Right atrium auricular region (tissue), 2 donors: ENCODE measurements at places on chromosomes 2 and 18.

GRCh38 chr2:20040489-20041172 lies 10.8 kb downstream of the LAPTM4A start:
- no peak for DNase-seq

DNA sequence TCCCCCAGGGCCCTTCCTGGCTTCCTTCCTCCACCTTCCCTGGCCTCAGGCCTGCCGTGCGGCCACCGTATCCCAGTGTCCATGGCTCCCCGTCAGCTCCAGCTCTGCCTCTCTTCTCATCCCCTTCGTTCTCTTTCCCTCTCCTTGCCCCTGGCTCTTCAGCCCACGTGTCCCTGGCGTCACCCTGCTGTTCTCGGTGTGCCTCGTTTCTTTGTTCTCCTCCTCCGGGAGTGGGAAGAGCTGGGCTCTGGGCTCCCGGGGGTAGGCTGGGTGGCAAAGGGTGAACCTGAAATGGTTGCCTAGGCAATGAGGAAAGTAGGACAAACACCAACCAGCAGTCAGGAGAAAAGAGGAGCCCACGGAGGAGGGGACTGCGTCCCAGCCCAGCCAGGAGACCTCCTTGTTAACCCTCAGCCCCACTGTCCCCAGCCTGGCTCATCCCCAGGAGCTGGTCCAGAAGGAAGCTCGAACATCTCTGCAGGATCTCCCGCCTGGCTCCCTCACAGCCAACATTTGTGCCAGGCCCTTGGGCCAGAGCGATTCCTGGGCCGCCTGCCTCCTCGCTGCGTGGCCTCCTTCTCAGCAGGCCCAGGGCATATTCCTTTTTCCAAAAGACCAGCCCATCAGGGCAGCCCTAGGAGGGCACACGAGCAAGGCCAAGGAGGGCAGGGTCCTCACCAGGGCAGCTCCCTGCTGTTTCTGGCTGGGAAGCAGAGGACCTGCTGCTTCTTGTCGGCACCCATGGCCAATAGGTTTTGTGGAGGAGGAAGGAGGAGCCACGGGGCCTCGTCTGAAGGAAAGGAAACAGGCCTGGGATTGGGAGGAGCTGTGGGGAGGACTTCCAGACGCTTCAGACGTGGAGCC lies 30.9 kb upstream of the DNMT3A start:
- no peak for DNase-seq

DNA sequence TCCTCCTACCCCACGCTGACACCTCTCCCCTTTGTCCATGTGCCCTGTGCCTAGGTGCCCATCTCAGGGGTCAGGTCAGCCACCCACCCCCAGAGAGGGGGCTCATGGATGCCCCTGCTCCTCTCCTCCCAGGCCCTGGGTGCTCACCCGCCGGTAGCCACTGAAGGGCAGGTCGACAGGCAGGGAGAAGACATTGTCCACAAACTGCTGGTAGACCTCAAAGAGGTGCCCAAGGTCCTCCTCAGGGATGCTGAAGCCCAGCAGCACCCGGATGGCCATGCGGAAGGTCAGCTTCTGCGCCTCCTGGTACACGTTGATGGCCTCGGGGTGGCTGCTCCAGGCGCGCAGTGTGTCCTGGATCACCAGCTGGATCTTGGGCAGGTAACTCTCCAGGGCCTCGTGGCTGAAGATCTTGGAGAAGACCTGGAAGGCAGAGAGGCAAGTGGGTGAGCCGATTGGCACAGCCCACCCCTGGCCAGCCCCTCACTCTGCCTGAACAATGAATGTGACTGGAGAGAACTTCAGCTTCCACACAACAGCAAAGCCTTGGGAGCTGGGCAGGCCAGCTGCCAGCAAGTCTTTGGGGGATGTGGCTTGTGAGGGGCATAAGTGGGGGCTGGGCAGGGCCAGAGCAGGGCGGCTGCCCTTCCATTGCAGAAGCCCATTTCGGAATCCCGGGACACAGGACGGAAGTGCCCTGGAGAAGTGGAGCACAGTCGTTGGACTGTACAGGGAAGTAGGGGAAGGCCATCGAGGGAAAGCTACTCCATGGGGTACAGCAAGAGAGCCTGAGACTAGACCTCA lies 12.5 kb downstream of the CYP26B1 start:
- DNase-seq = no peak

DNA sequence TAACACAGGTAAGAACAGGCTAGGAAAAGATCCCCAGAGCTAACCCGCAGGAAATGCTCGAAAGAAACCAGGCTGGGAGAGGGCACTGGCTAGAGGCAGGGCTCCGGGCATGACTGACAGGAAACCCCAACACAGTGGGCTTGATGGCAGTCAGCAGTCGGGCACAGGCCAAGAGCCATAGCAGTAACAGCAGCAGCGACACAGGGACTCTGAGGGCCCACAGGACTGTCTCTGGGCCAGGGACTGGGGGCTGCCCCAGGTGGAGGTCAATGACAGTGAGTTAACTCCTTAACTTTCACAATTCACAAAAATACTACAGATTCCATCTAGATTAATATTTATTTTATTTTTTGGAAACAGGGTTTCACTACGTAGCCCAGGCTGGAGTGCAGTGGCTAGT lies 37.3 kb upstream of the ASPRV1 start:
- no peak for DNase-seq

DNA sequence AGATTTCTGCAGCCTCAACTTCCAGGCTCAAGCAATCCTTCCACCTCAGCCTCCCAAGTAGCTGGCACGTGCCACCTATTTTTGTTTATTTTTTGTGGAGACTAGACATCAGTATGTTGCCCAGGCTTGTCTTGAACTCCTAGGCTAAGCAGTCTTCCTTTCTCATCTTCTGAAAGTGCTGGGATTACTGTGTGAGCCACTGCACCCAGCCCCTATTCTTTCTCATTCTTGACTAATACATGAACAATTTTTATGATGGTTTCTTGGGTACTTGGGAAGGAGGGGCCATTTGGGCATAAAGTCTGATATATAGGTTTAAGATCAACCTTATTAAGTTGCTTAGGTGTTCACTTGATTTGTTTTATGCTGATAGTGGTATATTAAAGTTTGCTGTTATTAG lies 26.2 kb downstream of the EPC2 start:
- no peak for DNase-seq

GRCh38 chr18:79321625-79322405 lies 73.9 kb upstream of the NFATC1 start:
- DNase-seq = no peak

DNA sequence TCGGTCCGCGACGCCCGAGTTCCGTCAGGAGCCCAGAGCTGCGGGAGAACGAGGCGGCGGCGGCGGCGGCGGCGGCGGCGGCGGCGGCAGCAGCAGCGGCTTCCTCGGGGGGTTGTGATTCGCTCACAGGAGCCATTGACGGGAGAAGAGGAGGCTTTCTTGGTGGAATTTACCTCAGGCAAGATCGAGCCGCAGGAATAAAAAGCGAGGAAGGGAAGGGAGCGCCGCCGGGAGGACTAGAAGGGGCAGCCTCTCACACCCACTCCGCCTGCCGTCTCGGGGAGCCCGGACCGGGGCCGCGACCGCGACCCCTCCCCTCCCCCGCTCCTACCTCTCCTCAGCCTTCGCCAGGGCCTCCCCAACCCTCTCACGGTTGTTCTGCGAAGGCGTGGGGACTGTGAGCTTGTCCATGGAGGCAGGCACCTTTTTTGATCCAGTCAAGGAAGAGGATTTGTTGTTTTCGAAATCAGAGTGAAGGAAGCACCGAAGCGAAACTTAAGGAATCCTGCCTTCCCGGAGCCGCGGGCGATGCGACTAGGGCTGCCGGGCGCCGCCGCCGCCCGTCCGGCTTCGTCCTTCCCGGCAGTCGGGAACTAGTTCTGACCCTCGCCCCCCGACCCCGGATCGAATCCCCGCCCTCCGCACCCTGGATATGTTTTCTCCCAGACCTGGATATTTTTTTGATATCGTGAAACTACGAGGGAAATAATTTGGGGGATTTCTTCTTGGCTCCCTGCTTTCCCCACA lies 506 bp downstream of the BMPR2 start:
- DNase-seq = no peak

DNA sequence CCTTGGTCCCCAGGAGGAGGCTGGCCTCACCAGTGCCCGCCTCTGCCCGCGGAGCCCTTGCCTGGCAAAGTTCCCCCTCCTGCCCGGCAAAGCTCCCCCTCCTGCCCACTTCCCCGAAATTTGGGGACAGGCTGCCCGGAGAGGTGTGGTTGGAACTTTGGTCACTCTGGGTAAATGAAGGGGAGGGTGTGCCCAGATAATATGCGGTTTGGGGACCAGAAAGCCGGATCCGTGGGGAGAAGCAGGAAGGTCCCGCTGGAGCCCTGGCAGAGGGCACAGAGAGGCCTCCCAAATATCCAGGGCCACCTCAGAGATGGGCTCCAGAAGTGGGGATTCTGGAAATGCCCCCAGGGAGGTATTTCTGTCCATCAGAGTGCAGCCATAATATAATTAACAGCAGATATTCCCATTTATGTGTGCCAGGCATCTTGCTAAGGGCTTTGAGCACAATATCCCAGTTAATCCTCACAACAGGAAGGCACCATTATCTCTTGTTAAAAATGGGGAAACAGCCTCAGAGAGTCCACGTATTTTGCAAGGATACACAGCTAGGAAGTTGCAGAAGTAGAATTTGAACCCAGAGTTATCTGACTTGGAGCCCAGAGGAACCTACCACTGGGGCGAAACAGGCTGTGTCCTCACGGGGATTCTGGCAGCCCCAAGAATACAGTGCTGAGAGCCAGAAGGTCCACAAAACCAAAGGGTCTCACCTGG lies 914 bp downstream of the STEAP3 start:
- no peak for DNase-seq

DNA sequence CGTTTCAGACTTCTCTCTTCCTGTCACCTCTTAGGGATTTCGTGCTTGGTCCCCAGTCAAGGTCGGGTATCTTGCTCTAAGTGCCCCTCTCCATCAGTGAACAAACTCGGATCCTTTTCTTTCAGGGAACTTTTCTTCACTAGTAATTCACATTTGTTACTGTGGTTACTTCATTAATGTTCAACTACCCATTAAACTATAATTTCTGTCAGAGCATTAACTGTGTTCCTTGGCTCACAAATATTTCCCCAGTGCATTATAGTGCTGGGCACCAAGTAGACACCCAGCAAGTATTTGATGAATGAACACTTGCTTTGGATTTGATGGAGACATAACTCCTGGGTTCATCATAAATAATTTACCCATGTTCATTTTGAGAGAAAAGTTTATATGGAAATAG lies 209.7 kb upstream of the KCNJ3 start:
- DNase-seq = no peak

DNA sequence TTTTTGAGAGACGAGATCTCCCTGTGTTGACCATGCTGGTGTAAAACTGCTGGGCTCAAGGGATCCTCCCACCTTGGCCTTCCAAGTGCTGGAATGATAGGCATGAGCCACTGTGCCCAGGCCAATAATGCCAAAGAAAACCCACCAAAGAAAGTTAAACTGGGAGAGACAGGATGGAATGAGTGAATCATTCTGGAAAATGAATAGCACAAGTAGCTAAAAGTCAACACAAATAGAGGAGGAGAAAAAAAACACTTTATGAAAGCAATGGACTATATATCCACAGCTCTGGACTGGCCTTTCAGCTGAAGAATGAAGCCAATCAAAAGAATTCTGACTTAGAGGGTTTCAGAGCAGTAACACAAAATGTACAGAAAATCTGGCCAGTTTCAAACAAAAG lies 23.9 kb downstream of the IAH1 start:
- DNase-seq = no peak

GRCh38 chr2:209840434-209840833 lies 68.8 kb downstream of the UNC80 start:
- DNase-seq = no peak

GRCh38 chr2:100801402-100801801 lies 18.5 kb upstream of the NPAS2 start:
- no peak for DNase-seq

GRCh38 chr2:127807678-127808353 lies 3.2 kb downstream of the WDR33 start:
- no peak for DNase-seq

DNA sequence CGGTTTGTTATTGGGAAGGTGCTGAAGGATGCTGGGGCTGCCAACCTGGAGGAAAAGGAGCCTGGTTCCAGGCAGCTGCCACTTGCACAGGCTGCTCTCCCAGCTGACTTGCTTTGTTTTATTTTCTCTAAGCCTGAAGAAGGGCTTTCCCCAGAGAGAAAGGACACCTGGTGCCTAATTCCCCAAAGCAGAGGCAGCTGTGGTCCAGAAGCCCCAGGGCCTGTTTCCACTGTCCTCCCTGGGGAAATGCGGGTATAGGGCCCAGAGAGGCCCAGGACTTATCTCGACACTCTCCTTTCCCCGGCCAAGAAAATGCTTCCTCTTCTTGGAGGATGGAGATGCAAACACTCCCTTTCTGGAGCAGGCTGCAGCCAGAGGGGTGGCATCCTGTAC lies 30.1 kb downstream of the INO80C start:
- DNase-seq = no peak
